GM06990 (cell line): ENCODE measurements at places on chromosomes 13 and 19.

GRCh38 chr19:30227661-30228112 is 144.5 kb upstream of the ZNF536 start:
- peak; percentile 65 for DNase-seq

DNA sequence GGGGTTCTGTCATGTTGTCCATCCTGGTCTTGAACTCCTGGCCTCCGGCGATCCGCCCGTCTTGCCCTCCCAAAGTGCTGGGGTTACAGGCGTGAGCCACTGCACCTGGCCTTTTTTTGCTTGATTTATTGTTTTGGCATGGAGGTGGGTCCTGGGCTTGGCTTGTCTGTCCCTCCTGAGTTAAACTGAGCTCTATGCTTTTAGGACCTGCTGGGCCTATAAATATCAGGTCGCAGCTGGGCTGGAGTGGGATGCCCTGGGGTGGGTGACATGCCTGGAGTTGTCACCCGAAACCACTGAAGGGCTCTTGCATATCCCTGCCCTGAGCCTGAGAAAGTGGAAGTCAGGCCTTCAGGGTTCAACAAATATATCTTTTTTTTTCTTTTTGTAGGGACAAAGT is 5.5 kb downstream of the ARRDC5 start:
- DNase-seq = no peak

GRCh38 chr19:1376415-1376805 is 7.3 kb upstream of the NDUFS7 start:
- DNase-seq = no peak

- DNase-seq = no peak
These were observed 3.1 kb downstream of the UQCR11 start for GRCh38 chr19:1602091-1602707.

- no peak for DNase-seq
These were observed 25.7 kb upstream of the MTUS2 start for GRCh38 chr13:28794396-28794795.

- DNase-seq = no peak
These were observed 34.6 kb upstream of the SLC46A3 start for GRCh38 chr13:28753208-28753892.

GRCh38 chr13:70191034-70191433 is 82.8 kb upstream of the KLHL1 start:
- no peak for DNase-seq

GRCh38 chr13:62209529-62209928 is 793.9 kb upstream of the PCDH20 start:
- peak; percentile 50 for DNase-seq

DNA sequence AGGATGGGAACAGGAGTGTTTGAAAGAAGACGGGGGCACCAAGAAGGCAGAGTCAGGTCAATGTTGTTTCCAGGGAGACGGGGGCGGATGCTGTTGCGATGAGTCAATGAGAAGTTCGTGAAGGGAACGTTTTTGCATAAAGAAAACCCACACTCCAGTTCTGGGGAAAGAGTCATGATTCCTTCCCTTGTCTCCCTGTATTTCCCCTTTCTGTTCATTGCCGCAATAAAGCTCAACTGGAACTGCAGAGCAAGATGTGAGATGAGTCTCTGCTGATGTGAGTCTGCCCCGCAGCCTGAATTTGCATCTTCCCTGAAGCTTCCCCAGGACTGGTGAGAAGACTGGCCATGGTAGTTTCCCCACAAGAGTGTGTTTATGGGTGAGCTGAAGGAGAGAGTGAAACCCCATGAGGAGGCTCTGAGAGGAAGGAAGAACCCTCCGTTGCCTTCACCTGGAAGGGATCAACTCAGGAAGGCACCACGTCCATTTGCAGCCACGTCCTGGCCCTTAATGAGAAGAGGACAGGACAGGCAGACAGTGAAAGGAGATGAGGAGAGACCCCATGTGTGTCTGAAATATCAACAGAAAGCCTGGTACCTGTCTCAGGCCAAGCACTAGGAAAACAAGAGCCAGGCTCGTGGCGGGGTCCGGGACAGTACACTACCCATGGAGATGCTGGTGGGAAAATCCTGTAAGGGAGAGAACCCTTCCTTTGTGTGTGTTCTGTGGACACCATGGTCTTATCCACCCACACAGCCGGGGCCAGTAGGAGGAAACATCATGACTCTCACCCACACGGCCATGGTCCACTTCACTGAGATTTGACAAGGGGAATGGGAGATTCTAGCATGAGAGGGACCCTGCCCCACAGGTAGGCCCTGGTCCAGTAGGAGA is 13.7 kb downstream of the LILRA1 start:
- no peak for DNase-seq

- no peak for DNase-seq
These were observed 53.4 kb downstream of the KLF12 start for GRCh38 chr13:74080762-74081161.

GRCh38 chr13:30676672-30677071 is 58.7 kb upstream of the ALOX5AP start:
- DNase-seq = no peak

DNA sequence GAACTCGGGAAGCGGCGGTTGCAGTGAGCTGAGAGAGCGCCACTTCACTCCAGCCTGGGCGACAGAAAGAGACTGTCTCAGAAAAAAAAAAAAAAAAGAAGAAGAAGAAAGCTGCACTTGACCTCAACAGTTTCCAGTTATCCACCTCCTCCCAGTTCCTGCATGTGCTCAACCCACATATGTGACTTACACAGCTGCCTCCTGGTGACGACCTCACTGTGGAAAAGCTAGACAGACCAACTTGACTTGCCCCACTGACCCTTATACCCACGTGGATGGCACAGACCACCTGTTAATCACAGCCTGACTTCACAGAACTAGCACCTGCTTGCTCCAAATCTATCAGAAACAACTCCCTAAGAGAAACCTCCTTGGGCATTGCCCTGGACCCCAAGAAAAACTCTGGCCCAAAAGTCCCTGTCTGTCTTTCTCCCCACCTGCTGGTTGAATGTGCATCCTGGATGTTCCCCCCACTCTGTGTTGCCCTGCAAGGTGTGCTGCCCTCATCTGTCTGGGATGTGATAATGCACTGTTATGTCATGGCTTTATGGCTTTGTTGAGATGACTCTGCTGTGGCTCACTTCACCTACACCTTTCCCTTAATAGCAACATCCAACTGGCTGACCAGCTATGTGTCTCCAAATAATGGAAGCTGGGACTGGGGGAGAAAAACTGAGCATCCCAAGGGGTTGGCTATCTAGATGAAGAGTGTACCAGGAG is 2.8 kb downstream of the ZNF20 start:
- DNase-seq = no peak

DNA sequence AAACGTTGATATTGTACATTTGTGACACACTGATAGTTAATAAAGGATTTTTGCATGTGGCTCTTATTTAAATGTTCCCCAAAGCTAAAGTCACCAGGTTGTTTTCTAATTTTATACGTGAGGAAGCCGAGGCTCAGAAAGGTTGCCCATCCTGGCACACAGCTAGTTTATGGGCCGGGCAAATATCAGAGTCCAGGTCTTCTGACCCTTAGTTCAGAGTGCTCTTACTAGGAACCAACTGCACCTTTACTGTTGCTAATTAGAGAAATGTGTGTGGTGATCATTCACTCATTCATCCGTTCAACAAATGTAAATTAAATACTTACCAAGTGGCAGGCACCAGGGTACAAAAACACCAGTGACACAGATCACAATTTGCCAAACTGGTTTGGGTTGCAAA is 46.3 kb upstream of the RGCC start:
- no peak for DNase-seq

DNA sequence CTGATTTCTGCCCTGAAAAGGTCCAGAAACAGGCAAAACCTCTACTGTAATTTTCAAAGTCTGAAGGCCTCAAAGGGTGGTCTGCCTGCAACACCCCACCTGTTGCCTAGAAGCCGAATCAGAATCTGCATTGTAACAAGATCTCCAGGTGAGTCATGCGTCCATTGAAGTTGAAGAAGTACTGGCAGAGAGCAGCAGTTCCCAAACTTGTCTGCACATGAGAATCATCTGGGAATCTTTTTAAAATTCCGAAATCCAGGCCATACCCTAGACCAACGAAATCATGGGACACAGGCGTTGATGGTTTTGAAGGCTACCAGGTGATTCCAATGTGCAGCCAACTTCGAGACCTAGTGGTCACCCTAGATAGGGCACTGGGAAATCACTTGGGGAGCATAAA is 16.0 kb upstream of the CLN5 start:
- DNase-seq = no peak

DNA sequence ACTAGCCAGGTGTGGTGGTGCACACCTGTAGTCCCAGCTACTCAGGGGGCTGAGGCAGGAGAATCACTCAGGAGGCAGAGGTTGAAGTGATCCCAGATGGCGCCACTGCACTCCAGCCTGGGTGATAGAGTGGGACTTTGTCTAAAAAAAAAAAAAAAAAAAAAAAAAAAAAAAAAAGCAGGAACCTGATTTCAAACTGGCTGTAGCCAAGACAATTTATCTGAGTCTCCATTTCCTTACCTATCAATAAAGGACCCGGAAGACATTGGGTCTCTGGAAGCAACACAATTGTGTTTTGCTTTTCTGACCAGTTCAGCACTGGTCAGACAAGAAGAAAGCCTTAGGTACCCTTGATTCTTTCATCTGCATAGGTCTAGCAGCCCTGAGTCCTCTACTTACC is 491.0 kb downstream of the TBC1D4 start:
- no peak for DNase-seq

DNA sequence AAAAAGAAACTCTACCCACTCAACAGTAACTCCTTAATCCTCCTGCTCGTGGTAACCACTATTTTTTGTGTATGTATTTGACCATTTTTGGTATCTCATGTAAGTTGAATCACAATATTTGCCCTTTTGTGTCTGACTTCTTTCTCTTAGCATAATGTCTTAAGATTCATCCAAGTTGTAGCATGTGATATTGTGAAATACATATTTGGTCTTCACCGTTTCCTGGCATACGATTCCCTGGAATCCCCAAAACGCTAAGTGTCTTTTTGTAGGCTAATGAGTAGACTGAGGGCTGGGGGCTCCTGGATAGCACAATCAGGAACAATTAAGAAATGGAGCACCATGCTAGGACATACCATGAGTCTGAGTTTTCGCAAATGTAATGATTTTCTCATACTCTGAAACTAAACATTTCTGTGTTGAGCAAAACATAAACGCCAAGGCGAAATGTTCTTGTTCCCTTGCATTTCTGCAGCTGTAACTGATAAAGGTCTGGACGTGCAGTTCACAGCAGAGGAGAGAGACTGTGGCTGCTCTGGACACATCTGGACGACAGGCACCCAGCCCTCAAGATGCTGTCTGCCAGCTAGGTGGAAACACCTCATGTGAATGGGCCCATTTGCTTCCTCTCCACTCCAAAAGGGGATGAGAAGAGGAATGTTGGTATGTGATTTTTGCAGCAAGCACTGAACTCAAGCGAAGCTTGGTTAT is 38.4 kb downstream of the BRD4 start:
- DNase-seq = no peak

DNA sequence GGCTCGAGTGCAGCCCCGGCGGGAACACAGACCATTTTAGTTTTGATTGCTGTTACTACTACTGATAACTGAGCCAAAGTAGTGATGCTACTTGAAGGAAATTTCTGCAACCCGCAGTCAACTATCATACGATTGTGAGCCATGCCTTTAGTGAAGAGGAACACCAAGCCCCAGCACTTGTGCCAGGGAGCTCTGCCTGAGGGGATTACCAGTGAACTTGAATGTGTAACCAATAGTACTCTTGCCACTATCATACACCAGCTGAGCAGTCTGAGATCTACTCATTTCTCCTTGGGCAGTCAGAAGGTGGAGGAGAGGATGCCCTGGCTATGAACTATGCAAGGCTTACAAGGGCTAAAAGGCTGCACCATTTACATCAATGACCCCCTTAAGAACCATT is 49.0 kb upstream of the N4BP2L1 start:
- DNase-seq = no peak

GRCh38 chr13:49840266-49840665 is 47.8 kb upstream of the KPNA3 start:
- DNase-seq = no peak
